ENCODE measurements at places on chromosomes 12 and 14. TPM values are rescaled to one million over a fixed set of nuclear protein-coding genes. Genes with fewer than 3 reads are reported as not detected.

DNA sequence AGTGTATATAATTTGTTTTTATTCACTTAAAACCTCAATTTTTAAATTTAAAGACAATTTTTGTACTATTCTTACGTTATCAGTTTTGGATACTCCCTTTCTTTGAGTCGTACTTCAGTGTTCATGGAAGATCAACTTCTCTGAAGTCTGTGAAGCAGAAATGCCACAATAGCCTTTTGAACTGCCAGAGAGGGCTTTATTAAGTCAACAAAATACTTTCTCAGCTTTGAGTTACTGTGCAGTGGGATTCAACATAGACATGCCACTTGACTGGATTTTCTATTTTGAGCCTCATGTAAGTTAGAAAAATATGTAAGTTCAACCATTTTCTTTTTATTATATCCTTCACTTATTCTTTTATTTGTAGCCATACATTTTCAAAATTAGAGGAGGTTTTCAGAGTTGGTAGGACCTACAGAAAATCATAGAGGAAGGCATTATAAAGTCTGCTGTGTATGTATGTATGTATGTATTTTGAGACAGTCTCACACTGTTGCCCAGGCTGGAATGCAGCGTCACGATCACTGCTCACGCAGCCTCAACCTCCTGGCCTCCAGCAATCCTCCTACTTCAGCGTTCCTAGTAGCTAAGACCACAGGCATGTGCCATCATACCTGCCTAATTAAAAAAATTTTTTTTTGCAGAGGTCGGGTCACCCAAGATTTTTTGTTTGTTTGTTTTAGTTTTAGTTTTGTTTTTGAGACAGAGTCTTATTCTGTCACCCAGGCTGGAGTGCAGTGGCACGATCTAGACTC is 31.3 kb upstream of the BCAT1 start:
- H3K27me3 ChIP-seq: no peaks in the 10 kb centered on the region
- H3K27ac ChIP-seq: no peak overlapping the region
- no peak overlapping the region for H3K4me3 ChIP-seq
- peak; percentile 67 for DNase-seq

DNA sequence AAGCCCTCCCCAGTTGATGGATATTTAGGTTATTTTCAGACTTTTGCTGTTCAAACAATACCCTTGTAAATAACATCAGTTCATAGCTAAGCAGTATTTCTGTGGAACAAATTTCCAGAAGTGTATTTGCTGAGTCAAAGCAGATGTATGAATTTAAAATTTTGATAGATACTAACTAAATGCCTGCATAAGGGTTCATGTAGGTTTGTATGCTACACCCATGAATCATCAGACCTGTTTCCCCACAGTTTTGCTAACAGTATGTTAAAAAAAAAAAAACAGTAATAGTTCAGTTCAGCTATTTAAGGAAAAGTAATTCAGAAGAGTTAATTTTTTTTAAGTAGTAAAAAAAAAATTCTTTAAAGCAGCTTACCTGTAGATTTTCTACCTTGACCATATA is 236.1 kb upstream of the DIO2 start:
- H3K27me3 ChIP-seq: no peaks in the 10 kb centered on the region
- no peaks in the 10 kb centered on the region for H3K36me3 ChIP-seq
- H3K27ac ChIP-seq: no peak overlapping the region

DNA sequence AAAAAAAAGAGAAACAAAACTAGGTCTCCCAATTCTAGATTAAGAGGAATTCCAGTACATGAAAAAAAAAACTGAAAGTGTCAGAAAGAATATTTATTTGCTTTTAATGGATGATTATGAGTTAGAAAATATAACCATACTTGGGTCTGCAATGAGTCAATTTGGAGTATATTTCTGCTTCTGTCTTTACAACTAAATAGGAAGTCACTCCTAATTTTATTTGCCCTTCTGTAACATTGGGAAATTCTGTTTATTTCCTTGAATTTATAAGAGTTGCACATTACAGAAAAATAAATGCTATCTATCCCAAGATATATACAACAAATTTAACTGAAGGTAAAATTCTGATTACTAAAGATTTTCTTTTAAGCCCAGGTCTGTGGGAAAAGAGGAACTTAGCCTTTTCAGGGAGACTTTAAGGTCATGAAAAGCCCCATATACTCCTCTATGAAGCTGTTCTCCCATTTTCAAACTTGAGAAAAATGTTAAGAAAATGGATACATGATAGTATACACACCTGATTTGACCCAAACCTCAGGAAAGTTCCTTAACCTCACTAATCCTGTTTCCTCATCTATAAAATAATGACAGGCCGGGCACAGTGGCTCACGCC is 7.2 kb downstream of the SINHCAF start:
- peaks cover 6% of the 10 kb centered on the region for H3K4me1 ChIP-seq
- no peak for DNase-seq
- H3K36me3 ChIP-seq: no peaks in the 10 kb centered on the region
- H3K27ac ChIP-seq: no peak overlapping the region
- H3K4me3 ChIP-seq: no peak overlapping the region
- no peaks in the 10 kb centered on the region for H3K27me3 ChIP-seq

GRCh38 chr12:13023811-13024530 is 20.2 kb upstream of the FAM234B start:
- no peaks in the 10 kb centered on the region for H3K27me3 ChIP-seq
- H3K4me1 ChIP-seq: no peaks in the 10 kb centered on the region
- no peak overlapping the region for H3K4me3 ChIP-seq
- DNase-seq: no peak
- H3K27ac ChIP-seq: no peak overlapping the region

GRCh38 chr14:95233702-95234241 is 76.4 kb upstream of the DICER1 start:
- peaks cover 73% of the 10 kb centered on the region for H3K4me1 ChIP-seq
- peak overlapping the region; percentile 91 for H3K27ac ChIP-seq
- no peaks in the 10 kb centered on the region for H3K27me3 ChIP-seq
- H3K4me3 ChIP-seq: no peak overlapping the region

- H3K27me3 ChIP-seq: no peaks in the 10 kb centered on the region
- H3K4me1 ChIP-seq: no peaks in the 10 kb centered on the region
- no peaks in the 10 kb centered on the region for H3K36me3 ChIP-seq
- no peak overlapping the region for H3K27ac ChIP-seq
- H3K4me3 ChIP-seq: no peak overlapping the region
These were observed 143.6 kb upstream of the OTX2 start for GRCh38 chr14:56953884-56954283.

DNA sequence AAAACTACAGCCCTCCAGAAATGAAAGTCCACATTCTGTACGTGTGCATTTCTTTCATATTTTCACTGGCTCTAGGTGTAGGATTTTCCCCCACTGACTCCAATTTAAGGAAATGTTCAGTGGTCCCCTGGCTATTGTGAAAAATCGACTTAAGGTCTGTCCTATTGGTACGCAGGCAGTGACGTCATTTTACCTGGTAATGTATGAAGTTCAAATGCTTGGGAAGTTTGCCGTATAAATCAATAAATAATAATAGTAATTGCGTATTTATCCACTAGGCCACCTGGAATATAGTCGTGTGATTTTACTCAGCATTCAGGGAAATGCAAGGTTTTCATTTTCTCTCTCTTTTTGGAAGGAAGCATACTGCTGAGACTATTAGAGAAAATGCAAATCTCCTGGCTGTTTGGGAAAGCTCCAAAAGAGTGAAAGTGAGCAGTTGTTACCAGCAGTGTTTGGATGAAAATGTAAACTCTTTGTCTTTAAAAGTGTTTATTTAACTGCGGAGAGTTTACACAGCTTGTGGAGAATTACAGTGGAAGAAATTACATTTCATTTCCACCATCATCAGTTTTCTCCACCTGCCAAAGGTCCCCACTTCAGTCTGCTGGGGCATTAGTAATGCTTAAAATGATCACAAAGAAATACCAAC is 107.0 kb downstream of the EXOC5 start:
- DNase-seq: no peak
- no peaks in the 10 kb centered on the region for H3K27me3 ChIP-seq
- H3K4me3 ChIP-seq: no peak overlapping the region
- no peak overlapping the region for H3K27ac ChIP-seq
- H3K36me3 ChIP-seq: no peaks in the 10 kb centered on the region

DNA sequence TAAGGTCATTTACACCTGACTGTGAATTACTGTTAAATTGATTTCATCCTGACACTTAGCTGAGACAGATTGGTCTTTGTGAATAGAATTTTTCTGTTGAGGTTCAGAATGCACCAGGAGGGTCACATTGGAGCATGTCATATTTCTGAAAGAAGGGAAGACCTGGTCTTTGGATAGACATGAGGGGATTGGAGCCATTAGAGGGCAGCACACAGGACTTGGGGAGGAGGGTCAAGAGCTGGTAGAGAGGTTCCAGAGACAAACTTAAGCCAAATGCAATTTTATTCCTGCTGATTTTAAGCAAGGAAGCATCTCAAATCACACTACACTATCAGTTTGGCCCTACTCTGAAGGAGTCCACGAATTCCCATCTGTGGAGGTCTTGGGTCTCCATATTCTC is 41.1 kb downstream of the GUCY2C start:
- no peak for DNase-seq
- no peak overlapping the region for H3K27ac ChIP-seq
- no peak overlapping the region for H3K4me3 ChIP-seq
- H3K36me3 ChIP-seq: no peaks in the 10 kb centered on the region

DNA sequence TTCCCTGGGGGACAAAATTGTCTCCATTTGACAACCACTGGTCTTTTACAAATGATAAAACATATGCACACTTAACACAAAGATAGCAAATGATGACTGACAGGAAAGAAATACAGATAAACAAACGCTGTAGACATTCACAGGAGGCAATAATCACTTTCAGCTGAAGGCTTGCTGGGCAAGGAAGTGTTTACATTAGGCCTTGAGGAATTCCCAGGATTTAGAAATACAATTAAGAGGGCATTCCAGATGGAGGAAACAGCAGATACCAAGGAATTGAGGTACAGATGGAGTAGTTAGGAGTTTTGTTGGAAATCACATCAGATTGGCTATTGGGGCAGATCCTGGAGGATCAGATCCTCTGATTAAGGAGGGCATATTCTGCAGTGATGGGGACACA is 93.9 kb downstream of the DYRK2 start:
- no peaks in the 10 kb centered on the region for H3K36me3 ChIP-seq
- DNase-seq: no peak
- H3K27ac ChIP-seq: no peak overlapping the region
- H3K4me3 ChIP-seq: no peak overlapping the region
- no peaks in the 10 kb centered on the region for H3K4me1 ChIP-seq
- H3K27me3 ChIP-seq: no peaks in the 10 kb centered on the region

DNA sequence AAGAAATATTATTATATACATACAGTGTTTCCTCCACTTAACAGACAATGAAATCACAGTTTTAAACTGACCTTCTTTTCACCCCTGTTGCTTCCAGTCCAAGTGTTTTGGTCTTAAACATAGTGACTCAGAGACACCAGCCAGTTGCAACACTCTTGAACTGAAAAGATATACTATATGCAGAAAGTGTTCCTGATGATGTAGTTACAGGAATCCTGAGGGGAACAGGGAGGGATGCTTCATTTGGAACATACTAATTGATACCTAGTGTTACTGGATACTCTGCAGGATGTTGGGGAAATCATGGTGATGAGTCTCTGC is 420.8 kb downstream of the CCDC91 start:
- no peak for DNase-seq
- no peaks in the 10 kb centered on the region for H3K4me1 ChIP-seq
- H3K36me3 ChIP-seq: no peaks in the 10 kb centered on the region
- no peak overlapping the region for H3K4me3 ChIP-seq
- no peaks in the 10 kb centered on the region for H3K27me3 ChIP-seq

GRCh38 chr12:41045509-41045908 is 142.6 kb upstream of the PDZRN4 start:
- no peak overlapping the region for H3K4me3 ChIP-seq
- no peak overlapping the region for H3K27ac ChIP-seq
- H3K4me1 ChIP-seq: no peaks in the 10 kb centered on the region

DNA sequence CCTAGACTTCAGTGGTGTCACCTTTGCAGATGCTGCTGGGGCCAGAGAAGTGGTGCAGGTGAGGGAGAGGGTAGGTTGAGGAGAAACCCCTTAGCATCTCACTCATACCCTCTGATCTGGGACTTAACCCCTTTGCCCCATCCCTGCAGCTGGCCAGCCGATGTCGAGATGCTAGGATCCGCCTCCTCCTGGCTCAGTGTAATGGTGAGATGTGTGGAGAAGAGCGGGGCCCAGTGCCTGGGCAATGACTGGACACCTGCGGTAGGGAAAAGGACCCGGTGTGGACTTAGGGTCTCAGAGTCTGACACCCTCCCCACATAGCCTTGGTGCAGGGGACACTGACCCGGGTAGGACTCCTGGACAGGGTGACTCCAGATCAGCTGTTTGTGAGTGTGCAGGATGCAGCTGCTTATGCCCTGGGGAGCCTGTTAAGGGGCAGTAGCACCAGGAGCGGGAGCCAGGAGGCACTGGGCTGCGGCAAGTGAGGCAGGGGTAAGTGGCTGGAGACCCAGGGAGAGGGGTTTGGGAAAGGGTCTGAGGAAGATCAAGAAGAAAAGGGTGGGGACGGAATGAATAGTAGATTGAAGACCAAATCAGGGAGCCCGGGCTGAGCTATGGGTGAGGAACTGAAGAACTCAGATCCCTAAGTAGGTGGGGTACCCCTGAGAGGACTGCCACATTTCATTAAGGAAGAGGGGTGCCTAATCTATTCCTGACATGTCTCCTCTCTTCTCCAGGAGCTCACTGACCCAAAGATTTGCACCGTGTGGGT is 7.6 kb downstream of the B4GALNT1 start:
- peaks cover 5% of the 10 kb centered on the region for H3K4me1 ChIP-seq
- H3K4me3 ChIP-seq: no peak overlapping the region
- no peak for DNase-seq
- no peak overlapping the region for H3K27ac ChIP-seq
- H3K36me3 ChIP-seq: no peaks in the 10 kb centered on the region

- H3K4me1 ChIP-seq: no peaks in the 10 kb centered on the region
- no peak overlapping the region for H3K4me3 ChIP-seq
- no peak overlapping the region for H3K27ac ChIP-seq
- no peak for DNase-seq
- H3K27me3 ChIP-seq: no peaks in the 10 kb centered on the region
These were observed 38.9 kb downstream of the HSP90AA1 start for GRCh38 chr14:102047808-102048540.

DNA sequence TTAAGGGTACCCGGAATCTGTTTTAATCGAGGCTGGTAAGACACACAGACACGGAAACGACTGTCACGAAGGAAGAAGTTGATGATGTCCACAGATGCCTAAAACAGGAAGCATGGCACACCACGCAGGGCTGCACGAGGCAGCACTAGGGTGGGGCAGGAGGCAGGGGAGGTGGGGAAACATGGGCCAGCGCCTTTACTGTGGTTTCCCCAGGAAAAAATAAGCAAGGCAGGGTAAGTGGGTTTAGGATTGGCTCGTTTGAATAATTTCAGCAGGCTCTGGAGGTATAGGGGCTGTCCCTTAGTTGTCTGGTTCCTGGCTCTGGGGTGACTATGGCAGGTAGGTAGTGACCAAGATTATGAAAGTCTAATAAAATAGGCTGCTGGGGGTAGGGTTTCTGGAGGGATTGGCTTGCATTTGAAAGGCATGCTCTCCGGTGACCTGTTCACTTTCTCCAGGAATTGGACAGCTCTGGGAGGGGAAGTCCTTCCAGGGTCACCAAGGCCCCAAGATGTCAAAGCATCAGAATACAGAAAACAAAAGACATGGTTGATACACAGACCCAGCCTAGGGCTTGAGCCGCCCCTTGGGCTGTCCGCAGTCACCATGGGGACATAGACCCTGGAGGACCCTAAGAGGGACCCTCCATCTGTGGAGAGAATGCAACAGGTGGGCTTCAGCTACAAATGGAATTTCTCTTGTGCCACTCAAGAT is 35.3 kb downstream of the MAP1LC3B2 start:
- H3K27me3 ChIP-seq: no peaks in the 10 kb centered on the region
- no peak overlapping the region for H3K4me3 ChIP-seq
- peaks cover 11% of the 10 kb centered on the region for H3K4me1 ChIP-seq
- no peaks in the 10 kb centered on the region for H3K36me3 ChIP-seq
- no peak for DNase-seq

The COX8C gene
- total RNA-seq: not detected

The GLI1 gene
- 2.8 TPM for total RNA-seq

The SLC39A2 gene
- total RNA-seq: not detected

The NKX2-1 gene
- not detected for total RNA-seq

The SAMD4A gene
- 46.5 TPM for total RNA-seq

The P2RX2 gene
- total RNA-seq: 0.19 TPM

The DPF3 gene
- total RNA-seq: 2.8 TPM
